ENCODE measurements at places on chromosomes 11 and 22. TPM values are rescaled to one million over a fixed set of nuclear protein-coding genes. Genes with fewer than 3 reads are reported as not detected.
A peak's percentile ranks its signal among the peaks of the same experiment; 100 is the strongest.

DNA sequence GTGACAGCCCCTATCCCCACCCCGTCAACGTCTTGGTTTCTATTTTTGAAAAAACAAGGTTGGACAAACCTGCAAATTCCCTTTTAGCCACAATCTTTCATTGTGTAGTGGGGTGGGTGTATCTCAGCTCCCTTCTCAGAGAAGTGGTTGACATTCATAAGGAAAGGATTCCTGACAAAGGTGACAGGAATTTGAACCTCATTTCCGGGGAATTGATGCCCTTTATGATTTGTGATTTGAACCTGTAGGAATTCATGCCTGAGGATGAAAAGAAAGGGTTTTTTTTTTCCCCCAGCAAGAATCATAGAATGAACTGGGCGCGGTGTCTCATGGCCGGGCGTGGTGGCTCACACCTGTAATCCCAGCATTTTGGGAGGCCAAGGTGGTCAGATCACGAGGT lies 14.5 kb downstream of the YPEL4 start:
- H3K36me3 ChIP-seq = no peaks in the 10 kb centered on the region
- DNase-seq = no peak
- peaks cover 28% of the 10 kb centered on the region for H3K27me3 ChIP-seq
- H3K4me3 ChIP-seq = no peak overlapping the region
- no peak overlapping the region for H3K27ac ChIP-seq
- peaks cover 31% of the 10 kb centered on the region for H3K4me1 ChIP-seq

DNA sequence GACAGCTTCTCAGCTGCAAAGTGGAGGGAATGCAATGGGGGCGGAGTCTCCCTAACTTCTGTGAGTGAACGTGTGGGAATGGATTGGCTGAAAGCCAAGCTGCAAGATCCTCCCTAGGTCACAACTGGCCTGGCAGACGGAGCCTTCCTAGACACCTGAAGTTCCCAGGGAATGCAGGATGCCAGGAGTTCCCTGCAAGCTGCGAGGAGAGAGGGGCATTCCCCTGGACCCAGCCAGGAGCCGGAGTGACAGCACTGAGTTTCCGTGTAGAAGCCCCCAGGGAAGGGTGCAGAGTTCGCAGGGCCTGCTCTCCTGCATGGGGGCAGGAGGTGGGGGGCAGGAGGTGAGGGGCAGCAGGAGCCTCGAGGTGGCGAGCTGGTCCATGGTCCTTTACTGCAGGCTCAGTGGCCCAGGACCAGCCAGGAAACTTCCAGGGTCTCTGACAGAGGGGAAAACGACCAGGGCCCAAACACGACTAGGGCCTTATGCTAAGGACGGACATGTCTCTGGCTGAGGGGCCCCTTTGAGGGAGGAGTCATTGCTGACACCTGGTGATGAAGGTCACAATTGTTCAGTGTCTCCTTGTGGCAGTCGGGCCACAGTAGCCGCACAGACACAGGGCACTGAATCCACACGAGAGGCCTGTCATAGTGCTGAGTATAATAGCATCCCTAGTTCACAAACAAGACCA lies 141.4 kb downstream of the FBXO7 start:
- no peaks in the 10 kb centered on the region for H3K36me3 ChIP-seq
- H3K27me3 ChIP-seq = no peaks in the 10 kb centered on the region
- H3K4me3 ChIP-seq = no peak overlapping the region

Gene OR51D1
- not detected for total RNA-seq

Gene KCNK4
- total RNA-seq = not detected

GRCh38 chr11:103420593-103420992 lies 311.4 kb downstream of the DYNC2H1 start:
- DNase-seq = no peak
- no peaks in the 10 kb centered on the region for H3K36me3 ChIP-seq
- H3K4me1 ChIP-seq = no peaks in the 10 kb centered on the region
- no peak overlapping the region for H3K4me3 ChIP-seq
- no peaks in the 10 kb centered on the region for H3K27me3 ChIP-seq

DNA sequence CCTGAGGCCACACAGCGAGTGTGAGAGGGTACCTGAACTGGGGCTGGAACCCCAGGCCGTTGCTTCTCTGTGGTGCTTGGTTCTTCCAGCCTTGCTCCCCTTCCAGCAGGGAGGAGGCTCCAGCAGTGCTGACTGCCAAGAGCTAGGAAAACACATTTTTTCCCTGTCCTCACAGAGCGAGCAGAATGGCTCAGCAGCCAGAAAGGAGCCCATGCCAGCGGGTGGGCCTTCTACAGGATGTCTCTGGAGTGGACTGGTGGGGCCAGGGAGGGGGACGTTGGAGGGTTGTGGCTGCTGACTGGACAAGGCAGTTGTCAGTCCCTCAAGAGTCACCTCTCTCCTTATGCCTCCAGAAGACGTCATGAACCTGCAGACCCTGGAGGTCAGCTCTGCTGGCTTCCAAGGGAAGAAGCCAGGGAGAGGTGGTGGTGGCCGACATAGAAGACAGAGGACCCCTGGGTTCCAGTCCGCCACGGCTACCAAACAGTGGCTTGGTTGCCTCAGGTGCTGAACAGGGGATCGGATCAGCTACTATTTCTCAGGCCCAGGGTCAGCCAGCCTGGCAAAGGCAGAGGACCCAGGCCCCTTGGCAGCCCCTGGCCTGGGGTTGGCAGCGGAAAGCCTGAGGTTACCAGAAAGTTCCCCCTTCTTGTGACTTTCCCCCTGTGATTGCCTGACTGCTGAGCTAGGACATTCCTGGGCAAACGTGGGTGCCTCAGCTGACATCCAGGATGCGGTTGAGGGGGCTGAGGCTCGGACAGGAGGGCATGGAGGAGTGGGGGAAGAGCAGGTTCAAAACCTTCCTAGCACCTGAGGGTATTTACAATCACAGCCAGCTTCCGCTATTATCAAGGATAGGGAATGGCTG lies 3.7 kb downstream of the MAFF start:
- peak overlapping the region; percentile 99 for H3K27ac ChIP-seq
- peaks cover 27% of the 10 kb centered on the region for H3K4me1 ChIP-seq
- no peaks in the 10 kb centered on the region for H3K36me3 ChIP-seq
- DNase-seq = no peak
- H3K27me3 ChIP-seq = no peaks in the 10 kb centered on the region
- H3K4me3 ChIP-seq = peak overlapping the region; percentile 7

Gene DLG2
- 19.1 TPM for total RNA-seq
